ENCODE measurements at places on chromosomes 2 and 18. TPM values are rescaled to one million over a fixed set of nuclear protein-coding genes. Genes with fewer than 3 reads are reported as not detected.

GRCh38 chr2:9739531-9739964 is 103.7 kb upstream of the TAF1B start:
- H3K27me3 ChIP-seq: no peaks in the 10 kb centered on the region
- peaks cover 6% of the 10 kb centered on the region for H3K4me1 ChIP-seq
- H3K4me3 ChIP-seq: peak overlapping the region; percentile 34
- peak overlapping the region; percentile 64 for H3K27ac ChIP-seq
- no peak for DNase-seq

DNA sequence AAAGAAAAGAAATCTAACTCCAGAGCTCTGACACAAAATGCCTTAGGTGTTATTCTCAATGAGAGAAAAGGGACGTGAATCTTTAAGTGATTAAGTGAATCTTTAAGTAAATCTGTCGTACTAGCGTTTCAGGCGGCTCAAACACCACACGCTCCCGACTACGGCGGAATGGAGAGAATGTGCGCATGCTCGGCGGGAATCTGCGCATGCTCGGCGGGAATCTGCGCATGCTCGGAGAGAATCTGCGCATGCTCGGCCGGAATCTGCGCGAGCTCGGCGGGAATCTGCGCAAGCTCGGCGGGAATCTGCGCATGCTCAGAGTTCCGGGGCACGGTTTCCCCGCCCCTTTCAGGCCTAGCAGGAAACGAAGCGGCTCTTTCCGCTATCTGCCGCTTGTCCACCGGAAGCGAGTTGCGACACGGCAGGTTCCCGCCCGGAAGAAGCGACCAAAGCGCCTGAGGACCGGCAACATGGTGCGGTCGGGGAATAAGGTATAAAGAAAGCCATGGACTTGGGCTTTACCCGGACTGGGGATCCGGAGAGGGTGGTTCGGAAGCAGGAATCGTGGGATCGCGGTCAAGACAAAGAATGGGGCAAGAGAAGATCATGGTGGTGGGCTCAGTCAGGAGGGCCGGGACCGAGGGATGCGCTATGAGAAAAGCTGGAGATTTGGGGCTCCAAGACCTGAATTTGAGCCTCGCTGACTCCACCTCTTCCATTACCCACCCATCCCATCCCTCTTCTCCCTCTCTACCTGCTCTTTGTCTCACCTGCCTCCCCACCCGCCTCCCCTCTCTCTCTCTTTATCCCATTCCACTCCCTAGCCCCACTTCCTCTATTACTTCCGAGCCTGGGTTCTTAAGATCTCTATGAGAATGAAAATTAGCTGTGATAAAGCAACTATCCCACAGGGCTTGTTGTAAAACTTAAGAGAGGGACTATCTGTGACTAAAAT is at the start of gene XRCC5:
TSS of gene XRCC5 (plus strand) at position 382 of the 955 bp plus-strand sequence. CDS start at position 471, 89 bp downstream.
- H3K4me1 ChIP-seq: peaks cover 49% of the 10 kb centered on the region
- no peaks in the 10 kb centered on the region for H3K27me3 ChIP-seq
- DNase-seq: peak; percentile 91
- H3K36me3 ChIP-seq: peaks cover 30% of the 10 kb centered on the region
- peak within 1 kb of the TSS; percentile 87 for H3K27ac ChIP-seq
- peak within 1 kb of the TSS; percentile 77 for H3K4me3 ChIP-seq

GRCh38 chr2:136308611-136309010 is 190.7 kb upstream of the CXCR4 start:
- no peak overlapping the region for H3K4me3 ChIP-seq
- H3K27me3 ChIP-seq: no peaks in the 10 kb centered on the region
- H3K4me1 ChIP-seq: no peaks in the 10 kb centered on the region

OSR1 gene
- total RNA-seq: 22.7 TPM

DNA sequence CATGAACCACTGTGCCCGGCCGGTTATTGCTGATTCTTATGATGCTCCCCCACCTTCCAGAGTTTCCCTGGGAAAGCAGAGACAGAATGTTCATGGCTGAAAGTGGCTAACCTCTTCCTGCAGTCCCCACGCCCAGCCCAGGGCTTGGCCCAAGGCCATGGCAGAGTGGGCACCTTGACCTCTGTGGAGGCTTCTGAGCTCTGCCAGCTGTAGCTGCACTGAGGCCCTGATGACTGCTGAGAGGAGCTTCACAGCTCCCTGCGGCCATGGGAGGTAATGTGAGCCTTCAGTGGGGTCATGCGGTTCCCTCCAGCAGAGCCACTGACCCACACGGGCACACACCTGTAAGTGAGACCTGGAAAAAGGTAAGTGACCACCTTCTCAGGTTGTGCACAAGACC is 13.3 kb downstream of the EFHD1 start:
- no peaks in the 10 kb centered on the region for H3K36me3 ChIP-seq
- H3K4me3 ChIP-seq: no peak overlapping the region
- H3K4me1 ChIP-seq: peaks cover 8% of the 10 kb centered on the region

- no peaks in the 10 kb centered on the region for H3K36me3 ChIP-seq
- no peak for DNase-seq
- H3K27me3 ChIP-seq: no peaks in the 10 kb centered on the region
- H3K4me3 ChIP-seq: no peak overlapping the region
- no peaks in the 10 kb centered on the region for H3K4me1 ChIP-seq
Measured at GRCh38 chr2:2542316-2542715, 211.2 kb upstream of the MYT1L start.

GRCh38 chr2:18046558-18047212 is 168.2 kb downstream of the KCNS3 start:
- H3K4me1 ChIP-seq: no peaks in the 10 kb centered on the region
- H3K27me3 ChIP-seq: no peaks in the 10 kb centered on the region
- no peak overlapping the region for H3K27ac ChIP-seq
- no peaks in the 10 kb centered on the region for H3K36me3 ChIP-seq
- no peak overlapping the region for H3K4me3 ChIP-seq

- no peaks in the 10 kb centered on the region for H3K4me1 ChIP-seq
- H3K27me3 ChIP-seq: no peaks in the 10 kb centered on the region
- H3K4me3 ChIP-seq: no peak overlapping the region
- peaks cover 15% of the 10 kb centered on the region for H3K36me3 ChIP-seq
- no peak for DNase-seq
Measured at GRCh38 chr2:169933124-169933711, 106.0 kb downstream of the UBR3 start.

GRCh38 chr2:45825001-45825651 is 173.7 kb downstream of the PRKCE start:
- no peaks in the 10 kb centered on the region for H3K36me3 ChIP-seq
- H3K4me3 ChIP-seq: no peak overlapping the region
- H3K4me1 ChIP-seq: peaks cover 15% of the 10 kb centered on the region
- H3K27ac ChIP-seq: no peak overlapping the region

SMYD1 gene
- total RNA-seq: 0.21 TPM

SDC1 gene
- 2.8 TPM for total RNA-seq

GRCh38 chr2:172552547-172553291 is 3.2 kb upstream of the PDK1 start:
- H3K27ac ChIP-seq: no peak overlapping the region
- no peaks in the 10 kb centered on the region for H3K27me3 ChIP-seq
- H3K4me3 ChIP-seq: no peak overlapping the region

APOB gene
- 4.2 TPM for total RNA-seq

GPD2 gene
- 89.2 TPM for total RNA-seq

SLC5A7 gene
- total RNA-seq: not detected

- no peak overlapping the region for H3K4me3 ChIP-seq
- no peaks in the 10 kb centered on the region for H3K4me1 ChIP-seq
- peak overlapping the region; percentile 53 for H3K27ac ChIP-seq
- H3K36me3 ChIP-seq: no peaks in the 10 kb centered on the region
- no peak for DNase-seq
Measured at GRCh38 chr18:71168557-71169145, 879.8 kb downstream of the SOCS6 start.

SLC30A3 gene
- not detected for total RNA-seq

- H3K4me3 ChIP-seq: no peak overlapping the region
- H3K4me1 ChIP-seq: no peaks in the 10 kb centered on the region
- no peak for DNase-seq
- H3K27me3 ChIP-seq: no peaks in the 10 kb centered on the region
- no peak overlapping the region for H3K27ac ChIP-seq
Measured at GRCh38 chr2:69231612-69232277, 155.3 kb downstream of the GFPT1 start.

GRCh38 chr2:128597121-128597762 is 278.6 kb upstream of the HS6ST1 start:
- DNase-seq: no peak
- H3K27me3 ChIP-seq: no peaks in the 10 kb centered on the region
- H3K4me1 ChIP-seq: no peaks in the 10 kb centered on the region
- no peak overlapping the region for H3K4me3 ChIP-seq
- no peaks in the 10 kb centered on the region for H3K36me3 ChIP-seq
- H3K27ac ChIP-seq: no peak overlapping the region

DNA sequence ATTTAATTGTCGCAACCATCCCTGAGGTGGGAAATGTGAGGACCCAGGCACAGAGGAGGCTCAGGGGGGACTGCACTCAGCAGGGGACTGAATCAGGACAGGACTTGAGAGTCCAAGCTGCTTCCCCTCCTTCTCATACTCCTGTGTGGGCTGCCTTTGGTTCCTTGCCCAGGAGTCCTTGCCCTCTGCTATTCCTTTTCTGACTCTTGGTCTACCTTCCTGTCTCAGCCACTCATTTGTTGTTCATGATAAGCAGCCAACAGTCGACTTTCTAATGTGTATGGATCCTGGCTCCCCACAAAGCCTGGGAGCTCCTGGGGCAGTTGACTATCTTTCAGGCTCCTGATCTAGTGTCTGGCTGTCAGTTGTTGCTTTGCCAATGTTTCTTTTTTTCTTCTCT is 28.3 kb downstream of the GATA6 start:
- no peaks in the 10 kb centered on the region for H3K4me1 ChIP-seq
- no peaks in the 10 kb centered on the region for H3K36me3 ChIP-seq
- no peaks in the 10 kb centered on the region for H3K27me3 ChIP-seq
- H3K4me3 ChIP-seq: no peak overlapping the region
- no peak overlapping the region for H3K27ac ChIP-seq

DNA sequence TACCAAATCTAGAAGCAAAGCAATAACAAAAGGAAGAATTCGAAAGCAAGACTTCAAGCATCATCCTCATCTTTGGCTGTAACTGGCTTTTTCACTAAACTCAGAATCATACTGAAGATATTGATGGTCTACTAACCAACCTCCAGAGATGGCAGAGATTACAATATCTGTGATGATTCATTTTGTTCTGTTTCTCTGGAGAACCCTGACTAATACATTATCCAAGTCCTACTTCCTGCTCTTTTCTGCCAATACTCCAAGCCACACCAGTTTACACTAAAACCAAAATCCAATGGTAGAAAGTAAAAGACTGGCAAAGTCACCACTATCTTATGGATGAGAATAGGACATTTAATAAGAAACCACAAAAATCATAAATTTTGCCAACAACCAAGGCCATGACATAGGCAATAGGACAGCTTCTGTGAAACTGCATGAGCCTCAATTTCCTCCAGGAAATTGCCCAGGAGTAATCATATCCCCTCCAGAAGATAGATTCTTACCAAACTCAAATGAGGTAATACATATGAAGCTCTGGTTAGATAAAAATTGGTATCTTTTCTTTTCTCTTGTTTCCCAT is 159.8 kb downstream of the METTL4 start:
- no peaks in the 10 kb centered on the region for H3K27me3 ChIP-seq
- H3K4me1 ChIP-seq: no peaks in the 10 kb centered on the region
- no peak overlapping the region for H3K27ac ChIP-seq
- H3K36me3 ChIP-seq: no peaks in the 10 kb centered on the region

- H3K4me3 ChIP-seq: no peak overlapping the region
- no peak for DNase-seq
- no peak overlapping the region for H3K27ac ChIP-seq
- no peaks in the 10 kb centered on the region for H3K36me3 ChIP-seq
Measured at GRCh38 chr2:136173126-136173525, 55.2 kb upstream of the CXCR4 start.

GRCh38 chr2:61426267-61426897 is 44.5 kb downstream of the USP34 start:
- H3K4me1 ChIP-seq: peaks cover 41% of the 10 kb centered on the region
- no peaks in the 10 kb centered on the region for H3K36me3 ChIP-seq
- DNase-seq: no peak
- H3K27ac ChIP-seq: no peak overlapping the region
- no peaks in the 10 kb centered on the region for H3K27me3 ChIP-seq

ECEL1 gene
- total RNA-seq: 1.0 TPM

DNA sequence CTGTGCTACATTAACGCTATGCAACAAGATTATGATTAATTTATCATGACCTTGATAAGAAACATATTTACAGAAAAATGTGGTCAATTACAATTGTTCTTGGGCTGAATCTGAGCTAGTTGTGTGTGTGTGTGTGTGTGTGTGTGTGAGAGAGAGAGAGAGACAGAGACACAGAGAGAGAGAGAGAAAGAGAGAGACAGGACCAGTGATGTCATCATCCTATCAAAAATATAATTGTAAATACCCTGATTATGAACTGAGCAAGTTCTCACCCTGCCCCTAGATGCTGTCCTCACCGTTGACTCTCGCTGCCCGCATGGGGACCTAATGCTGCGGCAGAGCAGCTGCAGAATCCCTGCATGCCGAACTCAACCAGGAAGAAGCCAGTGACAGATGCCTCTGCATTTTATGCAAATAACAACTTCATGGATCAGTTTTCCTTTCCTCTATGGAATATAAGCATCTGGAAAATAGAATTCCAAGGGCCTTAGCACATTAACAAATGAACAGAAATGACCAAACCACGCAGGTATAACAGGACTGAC is 512.5 kb downstream of the PLCL1 start:
- no peak overlapping the region for H3K4me3 ChIP-seq
- no peaks in the 10 kb centered on the region for H3K36me3 ChIP-seq
- no peak overlapping the region for H3K27ac ChIP-seq

GCKR gene
- not detected for total RNA-seq

MROH2A gene
- not detected for total RNA-seq

MORN2 gene
- 17.2 TPM for total RNA-seq

DNA sequence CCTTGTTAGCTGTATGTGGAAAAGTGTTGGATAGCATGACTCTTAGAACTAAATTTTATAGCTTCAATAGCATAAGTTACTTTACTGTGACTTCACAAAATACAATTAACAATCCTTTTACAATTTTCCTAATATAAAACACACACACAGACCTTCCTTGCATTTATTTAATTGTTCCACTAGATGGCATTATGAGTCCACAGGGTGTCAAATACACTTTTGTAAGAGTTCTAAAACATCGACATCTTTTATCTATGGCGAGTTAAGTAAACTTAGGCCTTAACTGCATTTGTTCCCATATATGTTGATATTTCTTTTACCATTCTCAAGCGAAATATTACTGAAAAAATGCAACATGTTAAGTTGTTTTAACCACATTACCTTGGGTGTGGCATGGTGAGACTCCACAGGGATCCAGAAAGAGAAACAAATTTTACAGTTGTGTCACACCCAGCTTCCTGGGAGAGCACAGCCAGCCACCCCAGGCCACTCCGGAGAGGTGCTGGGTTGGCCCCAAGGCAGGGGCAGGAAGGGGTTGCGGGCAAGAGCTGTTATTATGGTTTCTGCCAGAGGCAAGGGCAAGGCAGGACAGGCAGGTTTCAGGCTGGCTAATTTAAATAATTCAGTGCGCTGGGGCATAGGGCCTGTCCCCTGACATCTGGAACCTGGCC is 312.4 kb upstream of the MC4R start:
- no peaks in the 10 kb centered on the region for H3K27me3 ChIP-seq
- H3K4me1 ChIP-seq: no peaks in the 10 kb centered on the region
- no peak overlapping the region for H3K27ac ChIP-seq
- no peaks in the 10 kb centered on the region for H3K36me3 ChIP-seq
- no peak for DNase-seq
